ENCODE measurements at places on chromosomes 13 and 19.

DNA sequence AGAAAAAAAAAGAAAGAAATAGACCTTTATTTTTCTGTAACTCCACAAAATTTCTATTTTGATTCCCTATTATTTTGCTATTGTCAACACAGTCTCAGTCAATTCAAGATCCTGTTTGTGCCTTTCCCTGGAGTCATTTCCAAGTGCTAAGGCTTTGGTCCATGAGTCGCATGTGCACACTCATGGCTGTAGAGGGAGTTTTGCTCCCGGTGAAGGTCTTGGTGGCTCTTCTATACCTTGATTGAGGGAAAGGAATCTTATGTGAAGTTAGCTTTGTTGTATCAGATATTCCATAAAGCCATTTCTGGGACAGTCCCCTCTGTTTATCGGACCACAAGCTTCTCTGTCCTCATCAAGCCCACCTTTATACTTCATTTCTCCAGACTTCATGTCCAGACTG, 58.7 kb upstream of the ALOX5AP start:
- no peak for DNase-seq

DNA sequence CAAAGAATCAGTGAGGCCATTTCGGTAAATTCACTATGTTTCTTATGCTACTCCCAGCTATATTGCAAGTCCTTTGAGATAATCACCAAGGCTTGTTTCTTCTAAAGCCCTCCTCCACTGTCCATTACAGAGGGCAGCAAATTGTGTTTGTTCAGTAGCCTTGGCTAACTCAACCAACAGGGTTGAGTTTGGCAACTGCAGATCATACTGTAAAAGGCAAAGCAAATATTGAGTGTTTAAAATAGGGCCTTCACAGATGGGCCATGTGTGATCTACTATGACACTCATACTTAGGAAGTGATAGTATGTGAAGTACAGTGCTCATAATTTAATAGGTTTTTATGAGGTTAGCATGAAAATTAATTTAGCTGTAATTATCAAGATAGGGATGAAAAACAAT, 171.3 kb downstream of the DACH1 start:
- no peak for DNase-seq

GRCh38 chr19:927780-928401, 2.1 kb downstream of the ARID3A start:
- no peak for DNase-seq

- DNase-seq: no peak
Measured at GRCh38 chr19:13396250-13397080, 109.8 kb downstream of the CACNA1A start.

DNA sequence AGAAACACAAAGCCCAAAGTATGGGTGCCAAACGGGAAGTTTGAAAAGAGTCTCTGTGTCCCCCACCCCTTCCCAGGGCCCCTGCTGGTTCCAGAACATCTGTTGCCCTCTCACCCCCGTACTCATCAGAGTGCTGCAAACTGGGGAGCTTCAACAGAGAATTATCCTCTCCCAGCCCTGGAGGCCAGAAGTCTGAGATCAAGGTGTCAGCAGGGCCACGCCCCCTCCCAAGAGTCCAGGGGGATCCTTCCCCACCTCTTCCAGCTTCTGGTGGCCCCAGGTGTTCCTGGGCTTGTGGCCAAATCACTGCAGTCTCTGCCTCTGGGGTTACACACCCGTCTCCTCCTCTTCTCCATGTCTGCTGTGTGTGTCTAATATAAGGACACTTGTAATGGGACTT, 183.4 kb downstream of the PTPRS start:
- no peak for DNase-seq

GRCh38 chr13:29499506-29500165, 95.9 kb downstream of the SLC7A1 start:
- no peak for DNase-seq

GRCh38 chr19:6710273-6711077, 10.0 kb downstream of the C3 start:
- no peak for DNase-seq

DNA sequence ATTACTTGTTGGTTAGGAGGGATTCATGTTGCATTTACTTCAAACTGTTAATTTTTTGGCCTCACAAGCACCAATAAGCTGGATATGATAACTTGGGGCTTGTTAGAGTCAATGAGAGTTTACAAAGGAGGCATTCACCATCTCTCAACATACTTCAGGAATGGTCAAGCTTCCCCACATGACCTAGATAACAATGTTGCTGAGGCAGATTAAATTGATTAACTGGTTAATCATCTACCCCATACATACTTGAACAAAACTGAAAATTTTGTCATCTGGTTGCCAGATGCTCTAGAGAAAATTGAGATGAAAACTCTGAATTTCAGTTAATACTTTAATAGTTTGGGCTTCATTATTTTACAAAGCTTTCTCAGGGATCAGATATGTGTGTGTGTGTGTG, 43.0 kb upstream of the UBL3 start:
- DNase-seq: no peak

DNA sequence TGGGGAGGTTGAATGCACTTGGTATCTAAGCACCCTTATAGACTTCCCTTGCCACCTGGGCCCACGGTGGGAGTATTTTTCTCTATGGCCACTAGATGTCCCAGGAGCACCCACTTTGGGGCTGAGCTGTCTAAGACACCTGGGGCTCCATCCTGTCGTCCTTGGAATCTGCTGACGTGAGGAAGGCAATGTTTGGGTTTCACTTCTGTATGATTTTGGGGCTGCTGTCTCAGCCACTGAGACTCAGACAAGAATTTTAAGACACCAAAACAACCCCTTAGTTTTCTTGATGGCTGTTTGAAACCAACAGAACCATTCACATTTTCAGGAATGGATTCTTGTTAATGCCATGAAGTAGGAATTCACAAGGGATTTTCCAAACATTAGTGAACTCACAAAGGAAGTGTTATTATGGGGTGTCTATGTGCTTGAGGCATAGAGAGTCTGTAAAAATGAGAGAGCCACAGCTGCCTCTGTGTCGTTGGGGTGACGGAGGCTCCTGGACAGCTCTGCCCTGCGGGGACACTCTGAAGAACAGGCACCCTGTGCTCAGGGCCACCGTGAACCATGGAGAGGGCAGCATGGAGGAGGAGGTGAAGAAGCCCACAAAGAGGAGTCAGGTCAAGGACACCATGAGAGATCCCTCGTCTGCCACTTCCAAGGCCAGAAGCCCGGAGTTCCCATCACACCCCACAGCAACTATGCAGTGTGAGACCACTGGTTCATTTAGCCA, 106.8 kb upstream of the SPATA13 start:
- DNase-seq: peak; percentile 12

DNA sequence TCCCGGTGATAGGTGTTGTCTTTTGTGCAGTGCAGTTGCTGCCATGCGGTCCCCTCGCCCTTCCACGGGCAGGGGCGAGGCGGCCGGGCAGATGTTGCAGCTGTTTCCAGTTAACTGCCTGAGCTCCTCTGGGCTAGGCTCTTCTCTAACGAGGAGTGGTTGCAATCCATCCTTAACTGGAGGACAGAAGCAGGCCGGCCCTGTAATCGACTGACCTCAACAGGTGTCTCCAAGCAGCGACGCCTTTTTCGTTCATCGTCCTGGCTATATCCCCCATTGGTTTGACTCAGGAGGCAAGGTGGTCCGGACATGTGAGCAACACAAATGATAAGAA, 1.9 kb upstream of the TSC22D1 start:
- DNase-seq: peak; percentile 16

DNA sequence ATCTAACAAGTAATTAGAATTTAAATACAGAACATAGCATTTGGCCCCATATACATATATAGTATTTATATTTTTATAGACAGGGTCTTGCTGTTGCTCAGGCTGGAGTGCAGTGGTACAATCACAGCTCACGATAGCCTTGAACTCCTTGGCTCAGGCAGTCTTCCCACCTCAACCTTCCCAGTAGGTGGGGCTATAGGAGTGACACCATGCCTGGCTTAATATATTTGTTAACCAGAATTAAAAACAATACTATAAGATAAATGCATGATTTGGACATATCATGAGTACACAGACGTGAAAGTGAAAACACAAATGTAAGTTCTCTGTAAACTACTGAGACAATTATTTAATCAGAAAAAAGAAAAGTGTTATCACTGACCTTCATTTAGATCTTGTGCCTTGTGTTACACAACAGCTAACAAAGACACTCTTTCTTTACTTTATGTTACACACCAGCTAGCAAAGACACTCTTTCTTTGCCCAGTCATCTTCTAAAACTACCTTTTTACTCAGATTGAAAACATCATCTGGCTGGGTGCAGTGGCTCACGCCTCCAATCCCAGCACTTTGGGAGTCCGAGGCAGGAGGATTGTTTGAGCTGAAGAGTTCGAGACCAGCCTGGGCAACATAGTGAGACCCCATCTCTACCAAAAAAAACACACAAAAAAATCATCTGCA, 22.6 kb downstream of the CARS2 start:
- DNase-seq: no peak

GRCh38 chr19:4593409-4593851, 33.9 kb upstream of the SEMA6B start:
- DNase-seq: no peak

GRCh38 chr13:23991119-23991518, 93.8 kb upstream of the C1QTNF9B start:
- DNase-seq: no peak

DNA sequence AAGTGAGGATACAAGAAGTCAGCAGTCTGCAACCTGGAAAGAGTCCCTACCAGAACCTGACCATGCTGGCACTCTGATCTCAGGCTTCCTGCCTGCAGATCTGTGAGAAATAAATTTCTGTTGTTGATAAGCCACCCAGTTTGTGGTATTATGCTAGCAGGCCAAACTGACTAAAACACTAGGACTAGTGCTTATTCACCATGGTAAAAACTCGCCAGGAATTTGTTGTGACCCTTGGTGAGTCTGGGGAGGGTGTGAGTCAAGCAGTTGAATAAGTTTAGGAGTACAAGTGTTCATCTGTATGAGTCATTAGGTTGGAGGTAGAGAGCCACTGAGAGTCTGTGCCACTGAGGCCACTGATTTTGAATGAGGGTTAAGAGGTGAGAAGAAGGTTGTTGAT, 3.6 kb downstream of the ZIK1 start:
- no peak for DNase-seq

GRCh38 chr13:49777746-49778614, 14.5 kb downstream of the KPNA3 start:
- DNase-seq: no peak

- no peak for DNase-seq
Measured at GRCh38 chr13:59701261-59701660, 462.5 kb downstream of the DIAPH3 start.

- no peak for DNase-seq
Measured at GRCh38 chr13:44147648-44148047, 226.0 kb upstream of the SERP2 start.

- no peak for DNase-seq
Measured at GRCh38 chr13:54597540-54598088, 1569.0 kb downstream of the OLFM4 start.

- no peak for DNase-seq
Measured at GRCh38 chr19:51140441-51140840, 1.7 kb upstream of the SIGLEC7 start.

- no peak for DNase-seq
Measured at GRCh38 chr13:22447132-22447886, 733.5 kb upstream of the SGCG start.

DNA sequence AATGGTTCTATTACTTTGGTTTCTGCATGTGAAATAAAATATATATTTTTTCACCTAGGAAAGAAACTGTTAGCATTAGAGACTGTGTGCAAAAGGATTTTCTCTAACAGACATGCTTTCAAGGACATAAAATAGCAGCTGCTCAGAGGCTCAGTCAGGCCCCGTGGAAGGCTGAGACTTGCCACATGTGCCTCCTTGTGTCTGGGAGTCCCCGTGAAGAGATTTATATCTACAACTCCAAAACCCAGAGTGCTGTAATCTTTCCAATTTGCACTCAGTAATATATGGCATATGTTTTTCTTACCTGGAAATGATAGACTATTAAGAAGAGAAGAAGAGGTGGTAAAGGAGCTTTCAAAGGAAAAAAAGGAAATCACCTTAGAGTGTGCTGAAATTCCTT, 371.6 kb upstream of the OBI1 start:
- DNase-seq: no peak

- DNase-seq: no peak
Measured at GRCh38 chr13:31898378-31899071, 133.0 kb upstream of the FRY start.

GRCh38 chr19:7789447-7789846, 26.4 kb downstream of the CLEC4M start:
- no peak for DNase-seq

DNA sequence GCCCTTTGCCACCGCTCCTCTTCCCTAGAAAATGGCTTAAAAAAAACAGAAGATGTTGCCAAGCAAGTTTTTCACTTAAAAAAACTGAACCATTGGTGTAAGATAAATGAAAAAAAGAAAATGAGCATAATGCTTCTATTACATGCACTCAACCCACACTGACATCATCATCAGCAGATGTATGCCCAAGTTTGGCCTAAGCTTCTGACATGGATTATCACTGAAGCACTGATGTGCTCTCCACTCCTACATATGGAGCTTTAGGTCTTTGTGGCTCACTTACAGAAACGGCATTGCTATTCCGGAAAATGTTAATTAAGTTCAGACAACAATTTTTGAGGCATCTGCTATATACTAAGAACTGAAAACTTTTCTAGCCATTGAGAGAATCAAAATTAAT, 8.0 kb downstream of the RXFP2 start:
- no peak for DNase-seq

GRCh38 chr13:55084630-55085029, 2056.0 kb downstream of the OLFM4 start:
- DNase-seq: no peak

DNA sequence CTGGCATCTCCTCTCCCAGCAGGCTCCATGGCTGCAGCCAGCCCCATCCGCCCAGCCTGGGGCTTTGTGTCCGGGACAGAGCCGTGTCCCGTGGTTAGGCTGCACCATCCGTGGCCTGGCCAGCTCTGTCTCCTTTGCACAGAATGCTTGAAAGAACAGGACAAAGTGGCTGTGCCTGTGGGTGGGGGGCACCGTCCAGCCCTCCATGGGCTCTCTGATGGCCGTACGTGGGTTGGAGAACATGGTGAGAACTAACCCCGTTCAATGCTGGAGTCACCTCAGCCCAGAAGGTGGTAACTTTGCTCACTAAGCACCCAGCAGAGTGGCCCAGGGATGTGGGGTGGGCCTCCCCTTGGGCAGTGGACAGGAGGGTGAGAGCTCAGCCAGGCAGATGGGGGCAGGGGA, 2.8 kb downstream of the RPS15 start:
- no peak for DNase-seq

All from NCI-H510A (cell line).